ENCODE measurements at places on chromosomes 13 and 19.

DNA sequence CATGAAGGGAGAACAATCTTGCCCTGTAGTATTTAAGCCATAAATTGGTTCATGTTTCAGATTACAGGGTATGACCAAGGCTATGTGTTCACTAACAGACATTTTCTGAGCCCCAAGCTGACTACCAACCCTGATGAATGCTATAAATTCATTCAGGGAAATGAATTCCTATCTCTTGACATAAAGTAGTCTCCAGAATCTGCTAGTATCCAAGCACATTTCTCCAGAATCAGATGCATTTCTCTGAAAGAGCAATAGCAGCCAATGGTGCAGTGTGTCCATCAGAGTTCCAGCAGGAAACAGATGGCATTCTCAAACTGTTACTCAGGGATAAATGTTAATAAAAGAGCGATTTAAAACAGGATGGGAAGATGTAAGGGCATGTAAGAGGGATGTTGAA lies 226.4 kb downstream of the COG6 start:
- no peak for DNase-seq

GRCh38 chr19:33795370-33796163 lies 1.1 kb upstream of the KCTD15 start:
- no peak for DNase-seq

DNA sequence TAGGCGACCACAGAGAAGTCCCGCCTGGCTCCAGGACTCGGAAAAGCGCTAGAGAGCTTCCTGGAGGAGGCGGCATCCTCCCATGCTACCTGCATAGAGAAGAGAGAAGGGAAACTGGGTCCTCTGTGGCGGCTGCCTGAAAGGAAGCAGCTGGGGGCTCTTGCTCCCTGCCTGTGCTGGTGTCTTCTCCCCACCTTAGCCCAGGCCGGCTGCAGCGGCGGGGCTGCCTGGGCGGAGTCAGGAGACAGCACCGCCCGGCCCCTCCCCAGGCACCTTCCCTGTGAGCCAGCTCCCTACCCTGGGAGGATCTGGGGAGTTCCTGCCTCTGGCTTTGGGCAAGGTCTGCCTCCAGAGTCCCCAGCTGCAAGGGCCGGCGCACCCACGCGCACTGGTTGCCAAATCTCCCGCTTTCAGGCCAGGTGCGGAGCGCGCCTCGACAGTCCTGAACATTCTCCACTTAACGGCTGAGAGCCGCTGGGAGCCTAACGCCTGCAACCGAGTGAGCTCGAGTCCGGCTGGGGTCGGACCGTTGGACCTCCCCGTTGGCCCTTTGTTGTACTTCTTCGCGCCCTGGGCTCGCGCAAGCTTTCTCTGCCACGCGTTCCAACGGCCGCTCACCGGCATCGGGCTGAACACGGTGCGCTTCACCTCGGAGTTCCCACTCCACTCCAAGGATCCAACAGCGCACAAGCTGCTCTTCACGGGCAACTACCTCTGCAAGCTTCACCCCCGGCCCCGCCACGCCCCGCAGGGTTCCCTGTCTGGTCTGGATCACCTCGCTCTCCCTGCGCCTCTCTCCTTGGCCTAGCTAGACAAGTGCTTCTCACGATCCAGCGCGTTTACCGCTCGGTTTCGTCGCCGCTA lies 21.8 kb upstream of the ZNF30 start:
- no peak for DNase-seq

DNA sequence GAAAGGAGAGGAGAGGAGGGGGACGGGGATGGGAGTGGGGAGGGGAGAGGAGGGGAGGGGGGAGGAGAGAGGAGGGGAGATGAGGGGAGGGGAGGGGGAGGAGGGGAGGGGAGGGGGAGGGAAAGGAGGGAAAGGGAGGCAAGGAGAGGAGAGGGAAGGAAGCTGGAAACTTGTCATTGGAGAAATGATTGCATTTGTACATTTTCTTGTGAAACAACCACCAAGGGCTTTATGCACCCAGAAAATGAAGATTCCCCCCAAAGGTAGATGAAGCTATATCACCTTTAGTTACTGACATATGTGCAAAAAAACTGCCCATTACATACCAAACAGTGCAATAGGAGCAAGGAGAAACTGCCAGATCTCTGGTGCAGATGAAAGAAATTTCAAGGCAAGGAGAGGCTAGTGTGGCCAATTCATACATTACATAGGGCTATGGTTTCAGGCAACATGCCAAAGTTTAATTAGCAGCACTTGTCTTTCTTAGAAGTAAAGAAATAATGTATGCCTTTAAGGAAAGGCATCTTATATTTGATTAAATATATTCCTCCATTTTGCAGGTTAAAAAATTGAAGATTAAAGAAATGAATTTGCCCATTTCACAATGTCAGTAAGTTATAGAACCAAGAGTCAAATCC lies 49.5 kb upstream of the STK24 start:
- DNase-seq: no peak

DNA sequence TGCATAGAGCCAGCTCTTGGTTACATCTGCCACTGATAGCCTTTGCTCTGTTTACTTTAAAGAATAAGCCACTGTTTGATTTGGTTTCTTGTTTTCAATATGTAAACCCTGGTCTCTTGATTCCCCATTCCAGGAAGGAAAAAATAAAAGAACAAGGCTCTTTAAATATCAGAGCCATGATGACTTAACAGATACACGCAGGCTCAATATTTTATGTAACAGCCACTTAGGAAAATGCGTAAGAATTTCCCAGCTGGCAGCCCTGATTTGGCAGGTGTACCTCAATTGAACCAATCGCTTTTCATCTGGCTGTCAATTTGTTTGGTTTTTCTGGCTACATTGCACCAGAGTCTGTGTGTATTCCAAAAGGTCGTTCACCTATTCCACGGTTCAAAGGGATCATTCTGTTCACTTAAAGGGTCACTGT lies 65.6 kb downstream of the IRS2 start:
- DNase-seq: no peak

DNA sequence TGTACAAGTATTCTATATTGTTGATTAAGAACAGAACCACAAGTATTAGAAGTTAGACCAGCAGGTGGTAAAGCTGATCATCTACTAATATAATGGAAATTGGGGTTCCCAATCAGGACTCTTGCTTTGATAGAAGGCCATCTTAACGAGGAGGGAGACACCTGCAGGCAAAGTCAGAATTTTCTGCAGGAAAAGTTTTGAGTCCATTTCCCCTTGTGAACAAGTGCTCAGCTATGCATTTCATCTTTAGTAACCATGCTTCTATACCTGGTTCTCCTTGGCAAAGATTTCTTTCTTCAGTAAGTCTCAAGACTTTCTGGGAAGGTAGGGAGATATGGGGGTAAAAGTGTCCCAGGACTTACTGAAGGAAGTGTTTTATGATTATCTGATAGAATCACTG lies 36.1 kb upstream of the USPL1 start:
- DNase-seq: no peak

DNA sequence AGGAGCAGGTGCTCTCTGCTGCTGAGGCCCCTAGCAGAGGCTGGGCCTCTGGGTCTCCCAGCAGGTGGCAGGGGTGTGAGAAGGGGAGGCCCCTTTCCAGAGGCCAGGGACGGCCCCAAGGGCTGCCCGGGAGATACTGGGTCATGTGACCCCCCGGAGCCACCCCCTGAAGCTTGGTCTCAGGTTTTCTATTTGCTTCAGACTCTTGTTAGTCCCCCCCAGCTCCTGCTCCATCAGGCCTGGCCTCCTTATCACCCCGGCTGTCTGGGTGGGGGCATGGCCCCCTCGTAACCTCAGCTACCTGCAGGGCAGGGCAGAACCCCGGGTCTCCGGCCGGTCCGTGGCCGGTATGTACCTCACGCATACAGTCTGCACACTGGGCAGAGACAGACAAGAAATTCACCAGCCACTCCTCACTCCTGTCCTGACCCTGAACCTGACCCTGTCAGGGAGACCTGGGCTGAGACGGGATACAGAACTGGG lies 13.2 kb upstream of the TCF3 start:
- no peak for DNase-seq

DNA sequence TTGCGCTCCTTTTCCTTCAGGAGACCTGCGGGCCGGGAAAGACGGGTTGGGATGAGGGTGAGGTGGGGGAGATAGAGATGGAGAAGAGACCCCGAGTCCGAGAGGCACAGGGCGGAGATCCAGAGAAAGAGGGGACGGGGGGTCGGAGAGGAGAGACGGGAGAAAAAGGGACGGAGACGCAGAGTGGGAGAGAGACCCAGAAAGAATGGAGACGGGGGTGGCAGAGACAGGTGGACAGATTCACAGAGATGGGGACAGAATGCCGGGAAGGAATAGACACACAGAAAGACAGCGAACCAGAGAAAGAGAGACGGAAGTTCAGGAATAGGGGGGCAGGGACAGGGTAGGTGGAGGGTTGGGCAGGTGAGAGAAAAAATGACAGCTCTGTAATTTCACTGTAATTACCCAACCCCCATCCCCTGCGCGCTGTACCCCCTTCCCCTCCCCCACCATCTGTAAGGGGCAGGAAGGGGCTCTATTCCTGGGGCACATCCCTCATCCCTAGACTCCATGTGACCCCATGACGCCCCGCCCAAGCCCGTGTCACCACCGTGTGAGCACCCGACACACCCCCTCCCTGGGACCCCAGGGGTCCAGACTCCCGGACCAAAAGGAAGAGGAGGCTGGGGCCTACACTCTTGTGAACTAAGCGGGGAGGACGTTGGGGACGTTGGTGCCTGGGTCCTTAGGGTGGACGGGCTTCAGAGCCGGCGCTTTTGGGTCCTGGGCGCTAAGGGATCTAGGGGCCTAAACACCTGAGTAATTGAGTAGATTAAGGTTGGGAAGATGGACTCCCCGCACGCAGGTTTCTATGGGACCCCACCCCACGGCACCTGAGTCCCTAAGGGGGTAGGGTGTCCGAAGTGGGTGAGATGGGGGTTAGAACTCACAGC lies 967 bp downstream of the DBP start:
- DNase-seq: peak; percentile 58

DNA sequence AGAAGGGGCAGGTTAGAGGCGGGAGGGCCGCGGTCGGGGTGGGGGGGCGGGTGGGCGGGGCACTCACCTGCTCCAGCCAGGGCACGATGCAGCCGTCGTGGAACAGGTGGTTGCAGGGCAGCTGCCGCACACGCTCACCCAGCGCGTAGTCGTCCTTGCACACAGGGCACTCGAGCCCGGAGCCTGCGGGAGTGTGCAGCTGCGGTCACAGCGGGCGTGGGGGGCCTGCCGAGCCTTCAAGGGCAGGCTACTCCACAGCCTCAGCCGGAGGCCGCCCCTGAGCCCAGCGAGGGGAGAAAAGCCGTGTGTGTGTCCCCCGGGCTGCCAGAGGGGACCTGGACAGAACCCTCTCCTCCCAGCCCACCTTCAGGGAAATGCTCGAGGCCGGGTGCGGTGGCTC lies 8.6 kb downstream of the FGF22 start:
- no peak for DNase-seq

GRCh38 chr19:28023064-28023463 lies 1189.9 kb downstream of the UQCRFS1 start:
- DNase-seq: no peak

GRCh38 chr13:28622286-28622685 lies 36.6 kb upstream of the POMP start:
- DNase-seq: no peak

GRCh38 chr19:1026783-1027649 lies 608 bp downstream of the CNN2 start:
- no peak for DNase-seq

- peak; percentile 36 for DNase-seq
Observed at GRCh38 chr19:49533551-49534488, 6.0 kb downstream of the RCN3 start.
